NCI-H1436 treated with DMSO at 0.1 percent for 48 hours (cell line): ENCODE measurements at places on chromosomes 3 and 15.

DNA sequence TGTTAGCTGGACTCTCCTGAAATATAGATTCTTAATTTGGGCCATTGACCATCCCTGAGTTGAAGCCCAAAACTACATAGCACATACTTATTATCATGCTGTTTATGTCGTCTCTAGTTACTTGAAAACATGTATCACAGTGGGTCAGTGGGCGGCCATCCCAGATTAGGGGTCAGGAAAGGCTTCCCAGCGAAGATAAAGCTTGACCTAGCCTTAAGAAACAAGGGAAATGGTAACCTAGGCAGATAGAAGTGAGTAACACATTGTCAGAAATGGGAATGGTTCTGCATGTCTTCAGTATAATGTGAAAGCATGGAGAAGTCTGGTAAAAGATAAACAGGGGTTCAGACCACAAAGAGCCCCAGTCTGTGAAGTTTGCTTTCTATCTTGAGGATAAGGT lies 124.7 kb downstream of the C3orf70 start:
- DNase-seq: no peak

GRCh38 chr3:111617912-111618601 lies 22.9 kb upstream of the ZBED2 start:
- DNase-seq: no peak

DNA sequence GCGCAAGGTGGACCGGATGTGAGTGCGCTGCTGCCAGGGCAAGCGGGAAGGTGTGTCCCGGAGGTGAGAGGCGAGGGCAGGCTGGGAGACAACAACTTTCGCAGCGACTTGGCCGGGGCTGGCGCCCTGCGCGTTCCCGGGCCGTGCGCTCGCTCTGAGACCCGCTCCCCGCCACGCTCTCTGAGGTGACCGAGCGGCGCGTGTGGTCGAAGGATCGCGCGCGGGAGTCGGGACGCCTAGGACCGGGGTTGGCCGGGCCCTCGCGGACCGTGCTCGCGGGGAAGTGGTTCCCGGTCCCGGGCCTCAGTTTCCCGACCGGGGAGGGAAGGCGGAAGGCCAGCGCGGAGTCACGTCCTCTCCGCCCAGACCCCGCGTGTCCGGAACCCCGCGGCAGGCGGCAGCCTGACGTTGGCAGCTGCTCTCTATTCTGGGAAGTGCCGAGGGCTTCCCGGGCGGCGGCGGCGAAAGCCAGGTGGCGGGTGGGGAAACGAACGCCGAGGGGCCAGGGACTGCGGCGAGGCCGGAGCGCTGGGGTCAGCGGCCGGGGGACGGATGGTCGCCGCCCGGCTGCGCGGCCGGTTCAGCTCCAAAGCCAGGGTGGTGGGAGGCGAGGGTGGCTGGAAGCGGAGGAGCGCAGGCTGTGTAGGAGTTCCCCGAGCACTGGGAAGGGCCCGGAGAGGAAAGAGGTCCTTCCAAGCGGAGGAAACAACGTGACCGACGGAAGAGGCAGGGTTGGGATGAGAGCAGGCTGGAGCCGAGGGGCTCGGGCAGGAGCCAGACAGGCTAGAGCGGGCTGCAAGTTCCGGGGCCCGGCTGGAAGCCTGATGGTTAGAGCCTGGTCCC lies 1.0 kb upstream of the IGF2BP2 start:
- DNase-seq: no peak

DNA sequence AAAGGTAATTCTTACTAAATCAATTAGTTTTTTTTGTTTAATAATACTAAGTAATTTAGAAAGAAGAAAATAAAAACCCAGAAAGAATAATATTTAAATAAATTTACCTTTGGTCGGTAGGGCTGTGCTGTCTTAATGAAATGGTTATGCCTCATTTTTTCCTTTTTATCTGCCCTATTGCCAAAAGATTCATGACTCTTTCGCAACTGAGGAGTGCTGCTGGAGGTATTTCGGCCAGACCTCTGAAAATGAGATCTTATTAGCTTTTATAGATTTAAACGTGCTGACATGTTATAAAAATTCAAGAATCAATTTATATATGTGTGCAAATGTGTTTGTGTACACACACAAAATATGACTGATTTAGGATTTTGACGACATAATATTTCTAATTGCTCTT lies 67.1 kb upstream of the USP50 start:
- no peak for DNase-seq

DNA sequence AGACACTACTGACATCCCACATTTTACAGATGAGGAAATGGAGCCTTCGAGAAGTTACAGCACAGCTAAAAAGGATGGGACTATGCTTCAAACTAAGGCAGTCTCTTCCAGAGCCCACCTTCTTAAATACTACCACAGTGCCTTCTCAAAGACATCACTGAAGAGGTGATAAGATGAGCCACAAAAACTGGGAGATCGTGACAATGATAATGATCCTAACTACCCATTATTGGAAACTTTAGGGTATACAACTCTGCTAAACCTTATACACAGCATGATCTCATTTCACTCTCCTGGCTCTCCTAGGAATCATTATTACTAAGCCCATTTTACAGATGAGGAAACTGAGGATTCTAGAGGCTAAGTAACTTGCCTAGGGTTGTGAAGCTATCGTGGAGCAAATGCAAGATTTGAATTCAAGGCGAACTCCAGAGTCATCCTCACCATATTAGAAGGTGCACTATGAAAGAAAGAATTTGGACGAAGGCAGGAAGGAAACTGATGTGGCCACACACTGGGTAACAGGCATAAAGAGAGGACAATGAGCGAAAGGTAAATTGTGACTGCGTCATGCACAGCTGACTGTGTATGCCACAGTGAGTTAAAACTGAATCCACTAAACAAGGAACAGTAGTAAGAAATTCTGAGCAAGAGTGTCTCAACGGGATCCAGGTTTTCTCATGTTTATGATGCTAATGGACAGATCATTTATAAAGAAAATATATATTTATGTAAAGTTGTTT lies 55.4 kb downstream of the SUCLG2 start:
- DNase-seq: no peak
